ENCODE measurements at places on chromosomes 13 and 19. TPM values are rescaled to one million over a fixed set of nuclear protein-coding genes. Genes with fewer than 3 reads are reported as not detected.

Gene PDX1
- 20.0 TPM for polyA plus RNA-seq

Gene ATP1A3
- 13.0 TPM for polyA plus RNA-seq

Gene ATP11A
- 95.6 TPM for polyA plus RNA-seq

Gene ZNF616
- 9.6 TPM for polyA plus RNA-seq

Gene NLRP5
- not detected for polyA plus RNA-seq

Gene FXYD5
- 53.4 TPM for polyA plus RNA-seq

Gene CCDC61
- polyA plus RNA-seq: 13.2 TPM

Gene LILRB1
- polyA plus RNA-seq: 3.2 TPM

Gene CGB1
- not detected for polyA plus RNA-seq

Gene GPR12
- 0.97 TPM for polyA plus RNA-seq

Gene CLDND2
- 2.7 TPM for polyA plus RNA-seq

Gene C1QTNF9B
- polyA plus RNA-seq: 0.36 TPM

Gene ZNF763
- 4.4 TPM for polyA plus RNA-seq

Gene HNRNPM
- polyA plus RNA-seq: 222 TPM

Gene NALCN
- polyA plus RNA-seq: 1.2 TPM

Gene MYBPC2
- 0.37 TPM for polyA plus RNA-seq

Gene CEACAM8
- 0.03 TPM for polyA plus RNA-seq

Gene ANGPTL4
- polyA plus RNA-seq: 0.97 TPM

Gene JAK3
- polyA plus RNA-seq: 9.9 TPM

Gene APLP1
- polyA plus RNA-seq: 32.7 TPM

Gene ATXN8OS
- polyA plus RNA-seq: 0.12 TPM

Gene KLK13
- polyA plus RNA-seq: 0.45 TPM

Gene PPP1R37
- 40.3 TPM for polyA plus RNA-seq

Gene ZNF112
- 9.2 TPM for polyA plus RNA-seq

Gene EID2
- 11.2 TPM for polyA plus RNA-seq

Gene SNAPC2
- 15.7 TPM for polyA plus RNA-seq

Gene JSRP1
- polyA plus RNA-seq: 2.2 TPM

Gene ZNF575
- 4.0 TPM for polyA plus RNA-seq

Gene IGSF23
- polyA plus RNA-seq: 11.5 TPM

Gene ZNF667
- 9.0 TPM for polyA plus RNA-seq

Gene MBD3L4
- not detected for polyA plus RNA-seq

Gene CHERP
- polyA plus RNA-seq: 45.7 TPM

Gene PRTN3
- polyA plus RNA-seq: 0.22 TPM

Gene PLEKHJ1
- 115 TPM for polyA plus RNA-seq

Gene PTH2
- not detected for polyA plus RNA-seq

Gene DNAJC3
- polyA plus RNA-seq: 38.8 TPM

Gene KLK3
- 0.90 TPM for polyA plus RNA-seq

Gene ITPKC
- 28.4 TPM for polyA plus RNA-seq

Gene CYP2A6
- polyA plus RNA-seq: 0.07 TPM

Gene GNG8
- 4.6 TPM for polyA plus RNA-seq

Gene ZNF724
- polyA plus RNA-seq: 2.9 TPM

Gene SIGLEC11
- polyA plus RNA-seq: 23.8 TPM

Gene DCT
- 0.13 TPM for polyA plus RNA-seq

Gene RFPL4AL1
- not detected for polyA plus RNA-seq

Gene FXYD1
- 23.2 TPM for polyA plus RNA-seq

Gene ALOX5AP
- 7.0 TPM for polyA plus RNA-seq

Gene ADGRL1
- polyA plus RNA-seq: 25.6 TPM

Gene ZNF320
- polyA plus RNA-seq: 36.7 TPM

Gene GFY
- polyA plus RNA-seq: not detected

Gene ZIK1
- 8.7 TPM for polyA plus RNA-seq

Gene SPATA13
- polyA plus RNA-seq: 19.9 TPM

Gene ACER1
- polyA plus RNA-seq: 0.04 TPM

Gene CRX
- polyA plus RNA-seq: 0.09 TPM

Gene ZNF835
- polyA plus RNA-seq: 2.8 TPM

Gene PLK5
- 0.09 TPM for polyA plus RNA-seq

Data from large intestine (tissue), 12 donors.